ENCODE measurements at places on chromosomes 2 and 18.

- DNase-seq, result no peak
These were observed 188.2 kb downstream of the LDLRAD4 start for GRCh38 chr18:13406736-13407135.

DNA sequence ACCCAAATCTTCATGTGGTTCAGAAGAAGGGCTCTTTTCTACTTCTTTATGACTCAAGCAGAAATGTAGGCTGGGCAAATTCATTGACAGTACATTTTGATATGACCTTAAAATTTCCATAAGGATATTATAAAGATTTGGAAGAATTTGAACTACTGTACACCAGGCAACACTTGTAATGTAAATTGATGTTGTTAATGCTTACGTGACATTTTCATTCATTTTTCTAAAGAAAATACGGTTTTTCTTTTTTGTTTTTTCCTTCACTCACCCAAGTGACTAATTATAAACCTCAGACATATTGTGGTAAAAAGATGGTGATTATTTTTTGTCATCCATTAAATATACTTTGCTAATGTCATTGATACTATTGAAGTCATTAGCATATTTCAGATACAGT, 17.4 kb downstream of the AFTPH start:
- DNase-seq, result no peak

- DNase-seq, result no peak
These were observed 46.0 kb downstream of the CIB4 start for GRCh38 chr2:26595146-26595545.

GRCh38 chr18:36139245-36139644, 9.5 kb downstream of the ELP2 start:
- no peak for DNase-seq

DNA sequence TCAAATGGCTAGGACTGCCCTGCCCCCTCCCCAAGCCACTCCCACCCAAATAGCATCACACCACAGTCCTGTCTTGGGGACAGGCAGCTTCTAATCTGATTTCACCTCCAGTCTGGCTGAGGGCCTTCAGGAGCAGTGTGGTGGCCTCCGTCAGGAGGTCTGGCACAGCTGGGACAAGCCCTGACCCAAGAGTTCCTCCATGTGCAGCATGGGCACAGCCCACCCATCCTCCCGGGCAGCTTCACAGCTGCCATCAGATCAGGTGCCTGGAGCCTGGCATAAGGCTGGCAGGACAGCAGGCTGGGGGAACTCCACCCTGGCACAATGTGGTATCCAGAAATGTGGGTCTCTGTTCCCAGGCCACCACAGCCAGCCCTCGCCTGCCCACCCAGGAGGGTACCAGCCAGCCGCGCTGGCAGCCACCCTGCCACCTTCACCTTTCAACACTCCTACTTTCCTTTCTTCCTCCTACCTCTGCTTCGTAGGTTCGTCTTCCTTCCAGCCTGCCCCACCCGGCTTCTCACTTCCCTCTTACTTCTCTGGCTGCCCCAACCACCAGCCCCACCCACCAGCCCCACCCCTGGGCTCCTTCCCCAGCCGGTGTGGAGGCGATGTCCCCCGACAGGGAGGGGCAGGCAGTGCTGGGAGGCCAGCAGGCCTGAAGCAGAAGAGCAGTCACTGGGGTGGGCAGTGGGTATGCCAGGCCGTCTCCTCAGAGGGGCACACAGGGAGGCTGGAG, at the start of gene CAPG:
CAPG (minus strand) TSS at position 522 of the 739 bp plus-strand sequence. CDS start 8,221 bp downstream, outside the sequence.
- DNase-seq, result no peak

- no peak for DNase-seq
These were observed 48.9 kb upstream of the HPCAL1 start for GRCh38 chr2:10253596-10254372.

Data from stimulated activated CD8-positive, alpha-beta memory T cell treated with anti-CD3 and anti-CD28 coated beads, Interleukin-12 subunit alpha, Interleukin-12 subunit beta, amount 100 ng/mL, for 4 hours (primary cell).